NAMALWA (cell line): ENCODE measurements at places on chromosomes 12 and 14.

DNA sequence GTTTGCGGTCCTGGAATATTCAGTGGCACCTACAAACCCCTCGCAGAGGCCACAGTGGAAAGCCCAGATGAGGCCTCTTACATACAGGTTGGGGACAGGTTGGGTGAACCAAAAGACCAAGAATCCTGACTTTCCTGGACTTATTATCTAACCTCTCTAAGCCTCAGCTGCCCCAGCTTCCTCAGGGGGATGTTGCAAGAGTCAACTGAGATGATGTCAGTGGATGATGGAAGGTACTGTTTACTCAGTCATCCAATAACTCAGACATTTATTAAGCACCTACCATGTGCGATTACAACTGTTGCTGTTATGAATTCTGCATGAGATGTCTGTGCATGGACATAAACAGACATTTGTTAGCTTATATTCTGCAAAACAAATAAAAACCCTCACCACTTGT lies 72.8 kb downstream of the RFX4 start:
- no peak for DNase-seq

DNA sequence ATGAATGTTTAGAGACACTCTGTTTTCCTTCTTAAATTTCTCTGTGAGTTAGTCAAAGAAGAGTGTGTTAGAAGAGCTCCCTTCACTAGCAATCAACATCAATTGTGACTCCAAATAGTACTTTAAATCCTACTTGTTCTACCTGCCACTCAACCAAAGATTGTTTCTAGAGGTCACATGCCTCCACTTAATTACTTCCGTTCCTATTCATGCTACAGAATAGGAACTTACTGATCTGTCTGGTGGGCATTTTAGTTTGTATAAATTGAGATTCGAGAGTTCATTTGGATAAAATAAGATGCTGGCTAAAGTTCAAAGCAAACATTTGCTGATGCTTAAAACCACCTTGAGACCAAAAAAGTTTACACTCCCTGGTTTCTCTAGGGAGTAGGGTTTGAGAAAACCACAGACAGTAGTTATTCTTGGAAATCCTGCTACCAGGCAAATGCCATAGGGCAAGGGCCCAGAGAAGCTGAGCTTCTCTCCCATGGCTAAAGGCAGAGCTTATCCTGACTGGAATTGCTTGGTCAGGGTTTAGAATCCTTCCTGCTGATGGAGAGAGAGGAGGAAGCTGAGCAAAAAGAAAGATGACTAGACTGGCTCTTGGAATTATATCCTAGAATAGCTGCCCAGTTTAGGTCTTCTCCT lies 389.6 kb upstream of the ATP2B1 start:
- no peak for DNase-seq

- no peak for DNase-seq
Measured at GRCh38 chr12:108270849-108271143, 68.3 kb downstream of the CMKLR1 start.

DNA sequence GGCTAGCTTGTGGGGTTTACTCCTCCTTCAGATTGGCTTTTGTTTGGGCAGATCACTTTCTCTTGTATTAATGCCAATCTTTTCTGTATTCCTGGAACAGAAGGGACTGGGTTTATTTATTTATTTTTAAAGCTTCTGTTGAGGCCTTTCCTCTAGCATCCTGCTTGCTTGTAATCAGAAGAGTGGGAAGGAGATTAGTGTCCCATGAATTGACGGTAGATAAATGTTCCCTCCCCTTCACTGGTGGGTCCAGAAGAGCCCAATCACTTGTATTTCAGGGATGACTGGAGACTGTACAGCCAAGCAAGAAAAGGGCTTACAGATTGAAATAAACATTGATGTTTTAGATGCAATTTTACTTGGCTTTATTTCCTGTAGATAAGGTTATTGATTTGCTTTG lies 71.0 kb downstream of the LIN52 start:
- DNase-seq, result no peak

DNA sequence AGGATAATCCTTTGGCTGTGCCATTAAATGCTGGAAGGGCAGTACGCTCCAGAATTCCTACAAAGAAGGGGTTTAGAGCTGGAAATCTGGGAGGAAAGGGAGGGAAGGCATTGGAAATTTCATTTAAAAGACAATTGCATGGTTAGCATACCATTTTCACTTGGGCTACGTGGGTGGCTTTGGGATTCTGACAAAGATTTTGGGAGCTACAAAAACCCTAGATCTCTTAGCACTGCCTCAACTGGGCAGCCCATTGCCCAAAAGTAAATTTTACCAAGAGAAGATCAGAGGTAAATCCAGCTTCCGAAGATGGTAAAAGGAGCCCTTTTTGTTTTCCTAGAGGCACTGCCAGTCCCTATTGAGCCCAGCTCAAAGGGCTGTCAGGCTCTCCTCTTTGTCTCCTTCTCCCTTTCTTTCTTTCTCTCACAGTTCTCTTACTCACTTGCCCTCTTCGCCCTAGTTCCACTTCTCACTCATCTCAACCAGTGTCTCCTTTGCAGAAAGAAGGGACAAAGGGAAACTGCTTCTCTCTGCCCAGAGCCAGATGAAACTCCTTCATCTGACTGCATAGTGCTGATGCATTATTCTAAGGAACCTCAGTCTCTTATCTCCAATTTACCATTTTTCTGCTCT lies 125.4 kb upstream of the PLEKHA5 start:
- no peak for DNase-seq
